Posterior vena cava (tissue), 2 donors: ENCODE measurements at places on chromosomes 5 and 9. TPM values are rescaled to one million over a fixed set of nuclear protein-coding genes. Genes with fewer than 3 reads are reported as not detected.

Gene PCDHGA1
- total RNA-seq: 0.93 TPM

DNA sequence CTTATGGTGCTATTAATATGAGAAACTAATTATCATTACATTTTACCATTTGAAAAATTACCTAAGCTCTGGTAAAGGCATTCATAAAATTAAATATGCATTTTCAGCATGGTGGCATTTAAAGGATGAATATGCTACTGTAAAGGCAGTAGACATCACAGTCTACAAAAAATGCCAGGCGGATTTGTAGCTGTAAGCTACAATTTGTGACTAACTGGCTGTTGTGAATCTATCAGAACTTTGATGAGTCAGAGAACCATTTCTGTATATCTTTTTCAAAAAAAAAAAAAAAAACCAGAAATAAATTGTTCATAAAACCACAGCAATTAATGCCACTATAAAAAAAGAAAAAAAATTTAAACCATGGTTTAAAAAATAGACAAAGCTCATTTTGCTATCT is 186.3 kb downstream of the NFIB start:
- no peak for DNase-seq

DNA sequence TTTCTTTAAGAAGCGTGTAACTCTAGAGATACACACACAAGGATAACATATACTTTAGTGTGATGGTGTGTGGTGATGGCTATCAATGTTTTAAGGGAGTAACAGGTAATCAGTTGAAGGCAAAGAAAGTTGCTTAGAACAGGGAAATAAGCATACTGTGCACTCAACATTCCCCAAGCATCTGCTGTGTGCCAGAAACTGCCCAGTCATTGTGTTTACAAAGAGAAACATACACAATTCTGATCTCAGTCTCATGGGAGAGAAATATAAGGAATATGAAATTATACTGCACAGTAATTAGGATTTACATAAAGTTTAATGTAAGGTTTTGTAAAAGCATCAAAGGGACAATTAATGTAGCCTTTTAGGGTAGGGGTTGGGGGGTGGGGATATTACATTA is 224.1 kb upstream of the TYRP1 start:
- no peak for DNase-seq

Gene DNLZ
- total RNA-seq: 19.9 TPM

Gene GTF3C4
- 9.5 TPM for total RNA-seq

Gene PCDHB13
- 3.9 TPM for total RNA-seq

DNA sequence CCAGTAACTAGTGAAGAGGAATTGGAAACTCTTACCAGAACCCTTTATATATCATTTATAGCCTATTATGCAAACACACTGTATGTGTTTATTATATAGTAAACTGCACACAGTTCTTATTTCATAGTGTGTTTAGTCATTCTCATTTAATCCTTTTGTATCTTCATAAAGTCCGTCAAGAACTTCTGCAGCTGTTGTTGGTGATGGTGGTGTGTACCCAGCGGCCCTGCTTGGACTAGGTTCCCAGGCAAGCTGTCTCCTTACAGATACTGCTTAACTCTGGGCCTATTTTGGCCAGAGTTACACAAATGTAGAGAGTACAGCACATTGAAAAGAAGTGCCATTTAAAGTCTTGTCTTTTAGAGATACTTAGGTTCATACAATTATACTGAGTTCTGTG is 231.9 kb downstream of the NDUFS4 start:
- no peak for DNase-seq

Gene FAM81B
- not detected for total RNA-seq

- DNase-seq: no peak
Measured at GRCh38 chr9:70113403-70114022, 69.9 kb downstream of the MAMDC2 start.

DNA sequence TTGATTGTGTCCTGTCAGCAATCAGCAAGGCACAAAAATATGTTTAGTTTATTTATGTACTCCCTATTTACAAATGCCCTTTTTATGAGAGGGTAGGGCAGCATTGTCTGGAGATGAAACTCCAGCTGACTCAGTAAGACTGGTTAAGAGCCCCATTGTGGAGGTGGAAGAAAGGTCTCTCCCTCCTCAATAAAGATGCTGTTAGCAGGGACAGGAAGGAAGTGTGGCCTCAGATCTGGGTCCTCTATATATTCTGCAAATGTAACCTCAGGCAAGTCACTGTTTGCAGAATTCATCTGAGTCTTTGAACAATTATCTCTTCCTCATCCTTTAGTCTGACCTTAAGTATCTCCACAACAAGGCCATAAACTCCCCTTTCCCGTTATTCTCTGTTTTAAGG is 48.3 kb upstream of the TRAF1 start:
- no peak for DNase-seq

GRCh38 chr5:1564824-1565736 is 41.3 kb upstream of the LPCAT1 start:
- DNase-seq: no peak

DNA sequence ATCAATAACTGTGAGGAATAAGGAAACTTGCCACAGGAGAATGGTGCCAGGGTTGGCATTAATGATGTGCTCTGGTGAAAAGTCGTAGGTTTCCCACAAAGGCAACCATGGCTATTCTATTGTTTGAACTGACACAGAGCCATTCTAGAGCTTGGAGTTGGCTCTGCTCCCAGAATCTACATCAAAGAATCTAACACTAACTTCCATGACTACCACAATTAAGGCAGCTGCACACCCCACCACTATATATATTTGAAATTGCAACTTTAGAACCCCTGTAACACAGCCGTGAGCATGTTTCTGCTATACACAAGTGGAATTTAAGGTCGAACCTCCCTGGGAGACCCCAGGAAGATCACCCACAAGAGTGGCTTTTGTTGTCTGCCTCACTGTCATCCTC is 89.7 kb upstream of the CCDC152 start:
- no peak for DNase-seq

- no peak for DNase-seq
Measured at GRCh38 chr9:85658716-85659115, 83.0 kb downstream of the AGTPBP1 start.

DNA sequence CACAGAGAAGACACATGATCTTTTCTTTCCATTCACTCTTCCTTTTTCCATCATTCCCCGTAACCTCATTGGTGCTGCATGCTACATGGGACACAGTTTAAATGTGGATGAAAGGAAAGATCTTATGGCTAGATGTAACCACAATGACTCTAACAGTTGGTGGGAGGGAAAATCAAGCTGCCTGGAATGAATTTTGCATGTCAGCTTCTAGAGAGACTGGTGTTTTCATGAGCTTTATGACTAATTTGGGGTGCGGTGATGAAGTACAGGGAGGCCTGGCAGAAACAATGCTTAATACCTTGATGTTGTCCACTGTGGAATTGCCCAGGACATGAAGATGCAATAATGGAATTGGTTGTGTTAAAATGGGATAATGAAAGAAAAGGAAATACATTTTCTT is 55.9 kb upstream of the MYO10 start:
- no peak for DNase-seq

Gene WDR31
- total RNA-seq: 2.1 TPM

GRCh38 chr5:155260798-155261197 is 247.2 kb downstream of the KIF4B start:
- DNase-seq: no peak
